Right ventricle myocardium inferior (tissue), 1 donor: ENCODE measurements at places on chromosomes 4 and X. TPM values are rescaled to one million over a fixed set of nuclear protein-coding genes. Genes with fewer than 3 reads are reported as not detected.

DNA sequence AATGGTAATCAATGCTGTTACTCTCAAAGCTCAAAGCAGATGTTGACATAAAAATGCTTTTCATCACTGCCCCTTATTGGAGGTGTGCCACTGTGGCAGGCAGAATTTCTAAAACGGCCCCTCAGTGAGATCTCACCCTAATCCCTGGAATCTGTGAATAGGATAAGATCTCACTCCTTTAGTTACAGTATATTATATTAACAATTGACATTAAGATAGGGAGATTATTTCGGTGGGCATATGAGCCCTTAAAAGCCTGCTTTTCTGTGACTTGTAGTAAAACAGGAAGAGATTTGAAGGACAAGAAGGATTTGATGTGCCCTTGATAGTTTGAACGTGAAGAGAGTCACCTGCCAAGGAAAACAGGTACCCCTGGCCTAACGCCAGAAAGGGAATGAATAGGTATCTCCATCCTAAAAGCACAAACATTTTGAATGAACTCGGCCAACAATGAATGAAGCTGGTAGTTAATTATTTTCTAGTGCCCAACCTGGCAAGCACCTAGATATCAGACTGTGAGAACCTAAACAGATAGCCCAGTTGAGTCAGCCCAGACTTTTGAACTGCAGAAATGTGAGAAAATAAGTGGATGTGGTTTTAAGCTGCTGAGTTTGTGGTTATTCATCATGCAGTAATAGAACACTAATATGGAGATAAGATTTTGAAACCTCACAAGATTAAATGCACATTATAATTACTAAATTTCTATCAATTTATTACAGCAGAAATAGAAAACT lies 881.6 kb downstream of the PCDH18 start:
- no peak for DNase-seq

GRCh38 chrX:150779385-150779784 lies 86.2 kb downstream of the MTMR1 start:
- no peak for DNase-seq

- DNase-seq = no peak
These were observed 22.2 kb upstream of the LPAR4 start for GRCh38 chrX:78725287-78725686.

DNA sequence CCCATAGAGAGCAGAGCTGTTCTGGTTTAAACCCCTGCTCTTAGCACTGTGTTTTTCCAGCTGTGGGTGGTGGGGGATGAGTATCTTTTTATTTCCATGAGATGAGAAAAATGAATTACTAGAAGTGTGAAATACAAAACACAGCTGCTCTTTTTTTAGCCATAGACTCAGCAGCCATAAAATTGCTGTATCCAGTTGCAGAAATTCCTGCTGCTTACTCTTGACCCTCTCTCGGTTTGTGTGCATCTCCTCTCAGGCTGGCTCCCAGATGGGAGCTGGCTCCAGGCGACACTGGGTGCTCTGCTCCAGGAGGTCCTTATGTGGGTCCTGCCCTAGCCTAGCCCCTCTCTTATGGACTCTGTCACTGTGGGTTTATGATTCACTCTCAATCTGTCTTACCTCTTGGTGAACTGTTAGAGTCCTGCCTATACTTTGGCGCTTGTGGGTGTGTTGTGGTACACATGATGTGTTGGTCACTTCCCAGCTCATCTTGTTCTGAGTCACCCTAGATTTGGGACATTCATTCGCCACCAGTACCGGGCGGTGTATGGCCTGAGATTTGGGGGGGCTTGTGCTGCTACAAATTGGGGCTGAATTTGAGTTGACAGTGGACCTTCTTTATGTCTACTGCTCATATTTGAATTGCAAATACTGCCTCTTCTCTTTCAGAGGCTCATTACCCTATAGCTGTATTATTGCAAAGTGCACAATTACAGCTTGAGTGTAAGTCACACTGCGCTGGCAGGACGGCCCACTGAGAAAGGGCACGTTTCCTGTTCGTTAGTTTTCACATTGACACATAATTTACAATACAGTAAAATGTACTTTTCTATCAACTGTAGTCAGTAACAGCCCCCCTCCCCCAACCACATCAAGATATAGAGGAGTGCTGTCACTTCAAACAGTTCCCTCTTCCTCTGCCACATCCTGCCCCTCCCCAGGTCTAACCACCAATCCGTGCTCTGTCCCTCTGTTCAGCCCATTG lies 46.9 kb upstream of the MSANTD1 start:
- DNase-seq = no peak

Gene CDKL5
- 8.1 TPM for total RNA-seq

Gene PHKA1
- total RNA-seq = 16.1 TPM
